ENCODE measurements at places on chromosomes 3 and 15. TPM values are rescaled to one million over a fixed set of nuclear protein-coding genes. Genes with fewer than 3 reads are reported as not detected.

DNA sequence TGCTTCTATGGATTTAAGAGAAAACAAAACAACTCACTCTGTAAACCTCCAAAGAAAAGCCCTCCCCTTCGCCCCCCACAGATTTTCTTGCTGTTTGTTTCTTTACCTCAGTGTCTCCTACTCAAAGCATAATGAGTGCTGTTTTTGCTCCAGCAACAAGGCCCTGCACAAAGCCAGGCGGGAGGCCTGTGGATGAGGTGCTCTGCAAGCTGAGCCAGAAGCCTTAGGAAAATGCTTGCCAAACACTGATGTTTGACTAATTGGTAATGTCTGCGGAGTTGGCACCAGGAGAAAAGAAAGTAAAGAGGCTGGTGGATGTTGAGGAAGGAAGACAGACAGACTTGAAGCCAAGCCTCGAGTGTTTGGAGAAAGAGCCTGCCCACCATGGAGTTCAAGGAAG is 99.7 kb downstream of the RARB start:
- DNase-seq = no peak

DNA sequence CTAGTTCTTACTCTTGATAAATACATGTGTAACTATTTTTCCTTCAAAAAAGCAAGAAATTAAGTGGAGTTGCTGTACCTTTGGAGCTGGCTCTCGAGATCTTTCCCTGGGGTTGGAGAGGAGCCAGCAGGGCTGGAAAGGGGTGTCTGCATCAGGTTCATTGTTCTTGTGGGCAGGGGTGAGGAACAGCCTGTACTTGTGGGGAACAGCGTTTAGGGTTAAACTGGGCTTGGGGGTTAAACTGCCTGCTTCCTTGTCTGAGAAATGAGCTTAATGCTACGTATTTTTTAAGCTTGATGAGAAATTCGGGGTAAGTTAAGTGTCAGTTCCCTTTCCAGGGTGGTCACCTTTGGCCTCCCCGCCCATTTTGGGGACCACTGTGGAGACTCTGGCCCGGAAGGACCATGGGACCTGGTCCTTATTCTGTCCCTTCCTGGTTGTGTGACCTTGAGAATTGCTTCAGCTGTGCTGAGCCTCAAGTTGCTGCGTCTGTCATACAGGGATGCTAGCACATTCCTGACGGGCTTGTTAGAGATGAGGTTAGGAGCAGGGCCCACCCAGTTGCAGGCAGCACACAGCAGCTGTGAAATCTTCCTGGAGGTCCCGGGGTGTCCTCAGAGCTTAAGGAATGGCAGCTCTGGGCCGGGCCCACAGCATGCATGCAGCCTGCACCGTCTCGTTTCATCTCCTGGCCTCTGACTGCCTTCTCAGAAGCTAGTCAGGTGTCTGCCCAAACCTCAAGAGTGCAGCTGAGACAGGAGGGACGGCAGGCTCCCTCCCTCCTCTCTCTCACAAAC is 11.6 kb downstream of the H1-8 start:
- DNase-seq = no peak

DNA sequence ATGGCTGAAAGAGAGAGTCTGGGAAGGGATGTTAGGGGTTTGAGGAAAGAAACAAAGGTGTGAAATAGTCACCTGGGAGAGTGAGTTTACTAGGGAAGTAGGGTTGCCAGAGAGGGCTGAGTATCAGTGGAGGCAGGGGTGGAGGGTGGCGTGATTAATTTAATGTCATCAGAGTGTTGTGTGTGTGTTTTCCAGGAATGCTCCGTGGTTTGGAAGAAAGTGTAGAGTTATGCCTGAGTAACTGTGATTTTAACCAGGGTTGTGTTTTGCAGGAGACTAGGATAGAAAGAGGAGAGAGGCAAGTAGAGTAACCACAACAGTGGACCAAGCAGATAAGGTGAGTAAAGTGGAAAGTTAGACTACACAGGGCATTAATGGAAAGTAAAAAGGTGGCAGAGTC is 27.2 kb downstream of the PLD1 start:
- no peak for DNase-seq

GRCh38 chr3:97070302-97070701 is 255.9 kb downstream of the EPHA6 start:
- DNase-seq = no peak

GRCh38 chr3:40679290-40679689 is 154.5 kb downstream of the ZNF621 start:
- no peak for DNase-seq

DNA sequence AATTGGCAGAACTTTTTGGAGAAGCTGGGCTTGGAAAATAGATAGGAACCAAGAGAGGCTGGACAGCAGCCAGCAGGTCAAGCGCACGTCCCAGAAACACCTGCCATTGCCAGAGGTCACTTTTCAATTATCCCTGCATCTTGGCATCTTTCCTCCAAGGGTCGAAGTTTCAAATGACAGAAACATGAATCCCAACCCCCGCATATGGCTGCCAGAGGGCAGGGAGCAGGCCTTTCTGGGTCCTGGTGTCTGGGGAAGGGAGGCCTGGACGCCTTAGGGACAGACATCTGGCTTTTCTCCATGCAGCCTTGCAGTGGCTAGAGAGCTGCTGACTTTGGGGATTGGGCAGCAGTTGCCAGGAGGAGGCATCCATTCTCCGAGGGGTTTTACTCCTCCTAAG is 164.5 kb upstream of the TPM1 start:
- DNase-seq = no peak

GRCh38 chr3:41141433-41142167 is 57.7 kb upstream of the CTNNB1 start:
- DNase-seq = no peak

- DNase-seq = no peak
These were observed 99.3 kb upstream of the ZBED2 start for GRCh38 chr3:111694471-111694870.

DNA sequence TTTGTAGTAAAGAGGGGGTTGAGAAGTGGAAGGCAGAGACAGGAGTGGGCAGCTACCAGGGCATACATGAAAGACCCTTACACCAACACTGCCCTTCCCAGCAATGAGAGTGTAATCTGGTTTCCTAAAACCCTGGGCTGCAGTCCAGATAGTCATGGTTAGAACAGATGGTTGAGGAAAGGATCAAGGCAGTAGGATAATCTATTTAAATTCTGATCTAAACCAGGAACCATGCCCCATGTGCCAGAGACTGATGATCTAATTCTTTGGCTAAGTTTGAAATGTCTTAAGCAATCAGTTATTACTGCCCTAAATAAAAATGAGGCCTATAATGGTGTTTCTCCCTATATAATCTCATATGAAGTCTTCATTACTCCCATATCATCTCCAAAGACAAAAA is 59.6 kb downstream of the PRTG start:
- DNase-seq = no peak

DNA sequence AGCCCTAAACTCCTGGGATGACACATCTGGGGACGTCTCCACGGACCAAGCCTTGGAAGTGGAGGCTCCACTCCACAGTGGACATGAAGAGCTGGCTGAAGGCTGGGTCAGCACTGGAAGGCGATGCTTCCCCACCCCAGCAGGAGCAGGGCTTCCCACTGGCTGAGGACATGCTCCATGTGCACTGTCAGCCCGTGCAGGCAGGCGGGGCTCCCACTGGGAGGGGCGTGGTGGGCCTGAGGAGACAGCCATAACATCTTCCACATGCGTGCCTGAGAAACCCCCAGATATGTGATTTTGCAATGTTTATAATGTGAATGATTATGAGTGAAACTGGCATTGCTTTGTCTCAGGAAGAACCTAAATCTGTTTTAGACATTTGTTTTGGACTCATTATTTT is 231.3 kb downstream of the KLF13 start:
- DNase-seq = no peak

DNA sequence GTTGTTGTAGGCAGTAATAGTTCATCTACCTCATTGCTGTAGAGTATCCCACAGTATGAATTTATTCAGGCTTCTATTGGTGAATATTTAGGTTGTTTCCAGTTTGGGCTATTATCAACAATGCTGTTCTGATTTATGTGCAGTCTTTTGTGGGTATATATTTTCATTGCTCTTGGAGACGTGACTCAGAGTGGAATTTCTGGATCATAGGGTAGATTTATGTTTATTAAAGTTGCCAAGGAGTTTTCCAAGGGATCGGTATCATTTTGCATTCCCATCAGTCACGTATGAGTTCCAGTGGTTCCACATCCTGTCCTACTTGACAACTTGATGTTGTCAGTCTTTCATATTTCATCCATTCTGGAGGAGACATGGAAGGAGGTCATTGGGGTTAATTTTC is 8.4 kb upstream of the HRH1 start:
- no peak for DNase-seq

DNA sequence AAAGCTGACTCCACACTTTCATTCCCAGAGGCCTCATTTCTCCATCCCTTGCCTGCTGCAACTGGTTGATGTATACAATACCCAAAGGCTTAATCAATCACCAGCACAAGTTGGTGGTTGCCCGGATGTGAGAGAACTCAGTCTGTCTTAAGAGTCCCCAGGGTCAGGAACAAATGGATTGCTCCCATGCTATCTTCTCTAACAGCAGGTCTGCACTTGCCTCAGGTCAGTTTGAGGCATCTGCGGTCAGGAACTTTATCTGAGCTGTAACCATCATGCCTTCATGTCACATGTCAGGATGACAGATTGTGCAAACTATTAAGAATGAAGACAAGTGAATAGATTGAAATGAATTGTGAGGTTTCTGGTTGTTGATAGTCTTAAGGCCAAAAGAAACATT is 56.1 kb downstream of the BFSP2 start:
- no peak for DNase-seq

DNA sequence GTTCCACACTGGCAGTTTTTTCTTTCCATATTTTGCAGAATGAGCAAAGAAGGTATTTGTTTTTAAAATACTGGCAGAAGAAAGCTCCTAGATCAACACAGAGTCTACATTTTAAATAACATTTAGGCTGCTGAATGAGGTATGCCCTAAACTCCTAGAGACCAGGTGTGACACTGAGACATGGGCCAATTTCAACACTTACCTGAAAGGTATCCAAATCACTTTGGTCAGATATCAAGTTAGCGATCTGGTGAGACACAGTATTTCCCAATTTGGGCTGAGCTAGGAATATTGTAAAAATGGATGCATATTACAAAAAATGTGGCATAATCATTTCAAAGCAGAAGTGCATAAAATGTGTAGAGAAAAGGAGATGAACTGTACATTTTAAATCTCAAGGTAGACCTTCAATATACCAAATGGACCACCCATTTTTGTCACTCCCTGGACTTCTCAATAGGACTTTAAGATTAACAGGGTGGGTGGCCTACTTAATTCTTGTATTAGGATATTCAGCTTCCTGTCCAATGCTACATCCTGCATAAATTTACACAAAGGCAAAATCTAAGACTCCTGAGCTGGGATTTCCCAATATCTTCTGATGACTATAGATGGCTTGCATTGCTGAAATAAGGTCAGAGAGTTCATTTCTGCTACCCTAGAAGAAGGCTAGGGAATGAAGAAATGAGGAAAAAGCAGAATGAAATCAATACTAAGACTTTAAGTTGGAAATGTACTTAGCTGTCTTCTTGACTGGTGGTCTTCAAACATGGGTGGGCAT is 487.8 kb downstream of the FOXP1 start:
- no peak for DNase-seq

DNA sequence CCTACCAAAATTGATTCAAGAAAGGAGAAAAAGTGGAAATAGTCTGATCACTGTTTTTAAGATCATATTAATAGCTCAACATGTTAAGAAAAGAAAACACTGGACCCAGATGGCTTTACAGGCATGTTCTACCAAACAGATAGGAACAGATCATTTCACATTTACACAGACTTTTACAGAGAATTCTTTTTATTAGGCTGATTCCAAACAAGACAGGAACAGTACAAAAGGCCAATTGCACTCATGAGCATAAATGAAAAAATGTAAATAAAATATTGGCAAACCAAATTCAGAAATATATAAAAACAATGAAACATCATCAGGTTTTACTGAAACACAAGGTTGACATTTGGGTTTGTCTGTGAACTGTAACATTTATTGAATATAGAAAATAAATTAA is 106.5 kb downstream of the WNT5A start:
- no peak for DNase-seq

The STAC gene
- 8.7 TPM for polyA plus RNA-seq

The NTRK3 gene
- 9.1 TPM for polyA plus RNA-seq

The GP5 gene
- 0.69 TPM for polyA plus RNA-seq

The MESP2 gene
- polyA plus RNA-seq = 0.42 TPM

The BTBD1 gene
- 73.9 TPM for polyA plus RNA-seq

Measured in renal cortex interstitium (tissue), 15 donors.